ENCODE measurements at places on chromosomes 2 and 18.
A peak's percentile ranks its signal among the peaks of the same experiment; 100 is the strongest.

DNA sequence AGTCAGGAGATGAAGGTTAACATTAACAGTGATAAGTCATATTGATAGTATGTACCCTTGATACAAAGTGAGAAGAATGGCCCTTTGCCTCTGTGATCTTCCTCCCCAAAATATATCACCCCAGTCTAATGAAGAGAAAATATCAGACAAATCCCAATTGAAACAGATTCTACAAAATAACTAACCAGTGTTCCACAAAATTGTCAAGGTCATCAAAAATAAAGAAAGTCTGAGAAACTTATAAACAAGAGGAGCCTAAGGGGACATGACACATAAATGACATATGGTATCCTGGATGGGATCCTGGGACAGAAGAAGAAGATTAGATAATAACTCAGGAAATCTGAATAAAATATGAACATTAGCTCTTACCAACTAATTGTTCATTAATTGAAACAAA, 398.4 kb downstream of the DSC3 start:
- no peak for DNase-seq

- DNase-seq: no peak
Observed at GRCh38 chr2:224442071-224442967, 40.4 kb upstream of the FAM124B start.

DNA sequence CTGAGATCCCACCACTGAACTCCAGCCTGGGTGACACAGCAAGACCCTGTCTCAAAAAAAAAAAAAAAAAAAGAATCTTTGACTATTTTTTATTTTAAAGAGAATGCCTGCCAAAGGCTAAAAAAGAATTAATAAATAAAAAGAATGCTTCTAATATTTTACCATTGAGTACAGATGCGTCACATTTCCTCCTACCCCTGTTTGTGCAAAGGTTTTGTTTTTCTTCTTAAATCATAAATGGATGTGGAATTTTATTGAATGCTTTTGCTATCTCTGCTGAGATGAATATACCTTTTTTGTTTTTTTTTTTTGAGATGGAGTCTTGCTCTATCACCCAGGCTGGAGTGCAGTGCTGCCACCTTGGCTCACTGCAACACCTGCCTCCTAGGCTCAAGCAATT, 22.8 kb downstream of the CYBRD1 start:
- no peak for DNase-seq

- no peak for DNase-seq
Observed at GRCh38 chr2:11416931-11417330, 49.0 kb downstream of the E2F6 start.

DNA sequence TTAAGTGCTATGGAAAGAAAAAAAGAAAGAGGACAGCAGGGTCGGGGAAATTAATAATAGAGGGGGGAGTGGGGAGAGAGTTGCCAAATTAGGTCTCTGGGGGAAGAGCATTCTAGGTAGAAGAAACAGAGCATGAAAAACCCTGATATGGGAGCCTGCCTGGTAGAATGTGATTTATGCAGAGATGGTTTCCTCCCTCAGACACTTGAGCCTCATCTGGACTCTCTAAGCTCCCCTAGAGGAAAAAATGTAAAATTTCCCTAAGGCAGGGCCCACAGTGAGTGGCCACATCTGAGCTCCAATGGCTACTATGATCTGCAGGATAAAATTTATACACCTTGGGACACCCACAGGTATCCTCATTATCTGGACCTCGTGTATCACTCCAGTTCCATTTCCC, 20.6 kb upstream of the EPAS1 start:
- no peak for DNase-seq

- no peak for DNase-seq
Observed at GRCh38 chr2:105269426-105269825, 27.9 kb downstream of the GPR45 start.

DNA sequence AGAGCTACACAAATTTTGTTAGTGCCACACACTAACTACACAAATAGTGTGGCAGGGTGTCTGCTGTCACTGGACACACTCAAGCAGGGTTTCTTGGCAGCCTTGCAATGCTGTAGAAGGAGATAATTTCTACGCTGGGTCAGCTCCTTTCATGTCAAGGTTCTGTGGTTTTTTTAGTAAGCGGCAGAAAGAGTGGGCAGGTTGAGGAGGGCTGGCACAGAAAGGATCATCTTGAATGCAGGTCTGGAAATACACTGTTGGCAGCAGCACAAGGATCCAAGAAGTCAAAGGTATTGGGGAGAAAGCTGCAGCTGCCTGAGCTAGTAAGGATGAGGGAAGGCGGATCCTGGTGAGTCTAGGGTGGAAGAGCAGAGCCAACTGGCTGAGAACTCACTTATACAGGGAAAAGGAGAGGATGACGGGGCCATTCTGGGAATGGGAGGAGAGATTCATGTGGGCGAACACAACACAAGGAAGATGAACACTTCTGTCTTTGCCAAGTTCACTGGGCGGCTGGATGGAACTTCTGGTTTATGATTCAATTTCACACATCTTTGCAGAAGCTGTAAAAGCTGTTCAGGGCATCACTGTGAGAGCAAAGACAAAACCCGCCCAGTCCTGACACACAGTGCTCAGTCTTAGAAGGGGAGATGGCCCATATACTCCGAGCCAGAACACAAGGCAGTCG, 16.9 kb upstream of the CYRIA start:
- DNase-seq: no peak

DNA sequence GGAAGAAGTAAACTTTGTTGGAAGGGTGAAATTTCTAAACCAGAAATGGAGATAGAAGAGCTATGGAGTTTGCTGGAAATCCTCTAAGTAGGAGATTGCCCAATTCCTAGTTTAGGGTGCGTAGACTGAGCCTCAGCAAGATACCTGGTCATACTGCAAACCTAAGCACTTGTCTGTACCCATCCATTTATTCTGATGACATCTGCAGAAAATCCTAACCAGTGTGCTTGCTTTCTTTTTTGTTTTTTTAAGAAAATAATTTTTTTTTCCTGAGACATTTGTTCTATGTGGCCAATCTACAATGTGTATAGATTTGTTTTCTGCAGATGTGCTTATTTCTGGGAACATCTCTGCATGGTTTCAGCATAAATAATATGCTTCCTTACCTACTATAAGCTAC, 144.7 kb downstream of the LYPD6B start:
- no peak for DNase-seq

GRCh38 chr2:23492921-23493320, 107.9 kb downstream of the KLHL29 start:
- DNase-seq: no peak

DNA sequence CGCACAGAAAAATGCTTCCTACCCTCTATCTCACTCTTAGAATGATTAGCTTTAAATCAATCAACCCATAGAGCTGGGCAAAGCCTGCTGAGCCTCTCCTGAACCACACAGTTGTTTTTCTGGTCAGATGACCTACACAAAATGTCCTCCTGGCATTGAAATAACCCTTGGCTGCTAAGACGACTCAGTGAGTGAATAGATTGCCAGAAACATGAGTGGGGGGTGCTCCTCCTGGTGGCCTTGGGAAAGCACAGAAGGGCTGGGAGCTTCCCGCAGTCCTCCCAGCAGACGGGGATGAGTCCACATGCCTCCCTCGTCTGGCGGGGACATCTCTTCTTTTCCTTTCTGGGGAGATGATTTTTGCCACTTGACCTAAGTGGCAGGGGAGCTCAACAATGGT, 14.9 kb downstream of the MAL start:
- DNase-seq: no peak

- peak; percentile 33 for DNase-seq
Observed at GRCh38 chr2:1727796-1728474, 16.4 kb downstream of the PXDN start.

DNA sequence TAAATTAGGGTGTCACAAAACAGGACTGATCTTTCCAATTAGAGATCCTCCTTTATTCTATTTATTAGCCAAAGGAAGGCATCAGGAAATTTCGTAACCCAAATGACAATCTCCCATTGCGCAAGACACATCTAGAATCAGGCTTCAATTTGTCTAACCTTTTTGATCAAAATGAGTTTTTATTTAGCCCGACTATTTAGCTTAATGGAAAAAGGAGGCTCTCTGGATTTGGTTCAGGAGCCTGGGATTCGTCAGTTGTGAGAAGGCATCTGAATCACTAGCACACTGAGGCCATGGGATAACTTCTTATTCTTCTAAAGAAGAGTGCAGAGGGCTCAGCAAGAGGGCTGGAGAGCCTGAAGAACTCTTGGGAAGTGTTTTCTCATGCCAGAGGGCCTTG, 332.1 kb upstream of the ETAA1 start:
- DNase-seq: no peak

- DNase-seq: no peak
Observed at GRCh38 chr2:210503001-210503623, 26.6 kb upstream of the LANCL1 start.

- DNase-seq: peak; percentile 68
Observed at GRCh38 chr2:128315829-128316776, 2.6 kb downstream of the HS6ST1 start.

GRCh38 chr2:113734185-113734584, 22.3 kb downstream of the SLC35F5 start:
- DNase-seq: no peak

- DNase-seq: no peak
Observed at GRCh38 chr2:133369901-133370658, 198.2 kb downstream of the NCKAP5 start.

DNA sequence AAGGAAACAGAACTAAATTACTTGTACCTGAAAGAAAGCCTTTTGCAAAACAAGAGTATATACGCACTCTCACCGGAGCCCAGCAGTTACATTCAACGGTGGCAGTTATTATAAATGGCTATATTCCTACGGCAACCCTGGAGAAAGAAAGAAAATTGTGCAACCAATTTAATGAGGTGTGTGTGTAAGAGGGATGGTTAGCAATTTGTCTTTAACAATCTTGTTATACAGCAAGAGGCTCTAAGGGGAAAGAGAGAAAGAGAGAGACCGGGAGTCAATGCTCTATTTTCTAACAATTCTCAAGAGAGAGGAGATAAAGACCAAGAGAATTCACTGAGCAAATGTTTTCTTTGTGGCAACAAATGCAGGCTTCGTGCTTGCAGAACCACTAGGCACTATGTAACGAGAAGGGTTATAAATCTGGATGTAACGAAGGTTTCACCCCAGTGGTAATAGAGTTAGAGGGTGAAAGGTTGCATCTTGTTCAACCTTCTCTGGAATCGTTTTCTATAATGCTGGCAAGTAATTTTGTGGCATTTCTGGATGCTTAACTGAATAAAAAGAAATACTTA, 359.1 kb upstream of the SPRED2 start:
- no peak for DNase-seq

DNA sequence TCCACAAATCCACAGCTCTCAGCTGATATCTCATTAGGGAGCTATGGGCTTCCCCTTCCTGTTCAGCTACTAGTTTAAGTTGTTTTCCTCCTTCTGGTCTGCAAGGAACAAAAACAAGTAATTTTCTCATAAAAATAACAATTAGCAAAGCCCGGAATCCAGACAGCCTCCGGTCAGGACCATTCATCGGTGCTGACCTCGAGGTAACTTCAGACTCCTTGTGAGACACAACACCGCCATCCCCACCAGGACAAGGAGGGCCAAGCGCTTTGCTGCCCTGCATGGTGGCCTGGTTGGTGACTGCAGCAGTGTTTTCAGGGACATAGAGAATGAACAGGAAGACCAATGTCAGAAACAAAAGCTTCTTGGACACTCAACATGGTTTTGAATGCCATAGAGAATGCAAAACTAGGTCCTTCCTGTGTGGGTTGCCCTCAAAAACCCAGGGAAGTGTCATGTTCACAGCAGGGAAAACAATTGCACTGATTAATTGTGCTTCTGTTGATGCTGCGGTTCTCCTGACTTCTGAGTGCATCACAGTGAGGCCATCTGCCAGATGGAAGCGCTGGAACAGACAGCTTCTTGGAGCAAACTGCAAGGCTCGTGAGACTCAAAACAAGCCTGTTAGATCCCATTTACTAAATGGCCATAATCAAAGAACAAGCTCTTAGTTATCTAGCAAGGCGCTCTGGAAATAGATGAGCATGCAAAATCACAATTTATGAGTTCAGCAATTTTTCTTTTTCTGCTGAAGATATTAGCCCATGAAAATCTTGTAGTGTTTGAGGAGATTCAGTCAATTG, 77.1 kb downstream of the HS1BP3 start:
- DNase-seq: no peak

- no peak for DNase-seq
Observed at GRCh38 chr2:2941205-2941604, 436.4 kb downstream of the EIPR1 start.

DNA sequence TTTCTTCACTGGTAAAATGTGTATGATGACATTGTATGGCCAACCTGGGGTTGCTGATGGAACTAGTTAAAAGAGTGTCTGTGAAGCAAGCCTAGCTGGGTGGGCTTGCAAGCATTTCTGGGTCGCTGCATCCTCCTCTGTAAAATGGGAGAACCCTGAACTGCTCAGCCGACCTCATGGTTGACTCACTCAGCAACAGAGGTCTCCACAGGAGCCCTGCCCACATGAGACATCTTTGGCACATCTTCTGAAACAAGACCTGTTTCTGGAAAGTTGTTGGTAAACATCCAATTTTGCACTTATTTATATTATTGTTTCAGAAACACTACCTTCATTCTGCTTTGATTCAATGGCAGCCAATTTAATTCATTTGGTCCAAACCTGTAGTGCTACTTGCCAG, 52.6 kb downstream of the BCL11A start:
- DNase-seq: no peak

DNA sequence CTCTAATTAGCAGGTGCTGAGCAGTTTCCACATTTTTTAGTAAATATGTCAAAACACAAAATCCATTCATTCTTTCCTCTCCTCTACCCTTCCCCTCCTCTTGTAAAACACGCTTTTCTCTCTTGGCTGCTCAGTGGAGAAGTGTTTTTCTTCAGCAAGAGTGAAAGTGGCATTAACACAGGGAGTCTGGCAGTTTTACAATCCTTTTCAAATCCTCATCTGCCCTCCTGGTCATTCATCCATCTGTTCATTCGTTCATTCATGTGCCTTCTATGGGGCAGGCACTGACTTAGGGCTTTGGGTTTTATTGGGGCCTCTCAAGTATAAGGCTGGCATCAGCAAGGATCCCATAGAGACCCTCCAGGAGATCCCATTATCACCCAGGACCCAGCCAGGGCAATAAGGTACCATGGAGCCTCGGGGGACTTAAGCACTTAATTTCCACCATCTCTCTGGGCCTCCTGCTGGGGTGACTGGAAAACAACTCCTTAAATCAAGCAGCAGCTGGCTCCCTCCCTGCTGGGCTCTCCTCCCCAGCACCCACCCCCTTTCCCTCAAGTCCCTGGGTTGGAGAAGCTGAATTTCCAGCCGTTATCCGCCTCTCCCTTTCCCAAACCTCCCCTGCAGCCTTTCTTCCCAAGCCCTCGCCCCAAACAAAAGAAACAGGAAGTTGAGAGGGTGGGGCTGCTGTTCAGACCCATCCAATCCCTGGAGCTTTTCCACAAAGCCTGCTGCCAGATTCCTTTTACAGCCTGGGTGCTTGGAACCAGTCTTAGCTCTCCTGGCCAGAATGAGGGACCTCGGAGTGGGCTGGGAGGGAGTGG, 32.6 kb downstream of the MARCHF4 start:
- no peak for DNase-seq

- no peak for DNase-seq
Observed at GRCh38 chr2:164746713-164747112, 94.9 kb downstream of the COBLL1 start.

GRCh38 chr2:86065512-86065911, 40.2 kb downstream of the POLR1A start:
- no peak for DNase-seq

Measured in left forelimb (tissue), 1 donor.